IPS DF 19.7 (cell line): ENCODE measurements at places on chromosomes 2 and 18.

GRCh38 chr2:227500301-227500630 lies 28.3 kb downstream of the AGFG1 start:
- no peak for DNase-seq

GRCh38 chr2:173865971-173866873 lies 99.0 kb downstream of the SP3 start:
- no peak for DNase-seq

DNA sequence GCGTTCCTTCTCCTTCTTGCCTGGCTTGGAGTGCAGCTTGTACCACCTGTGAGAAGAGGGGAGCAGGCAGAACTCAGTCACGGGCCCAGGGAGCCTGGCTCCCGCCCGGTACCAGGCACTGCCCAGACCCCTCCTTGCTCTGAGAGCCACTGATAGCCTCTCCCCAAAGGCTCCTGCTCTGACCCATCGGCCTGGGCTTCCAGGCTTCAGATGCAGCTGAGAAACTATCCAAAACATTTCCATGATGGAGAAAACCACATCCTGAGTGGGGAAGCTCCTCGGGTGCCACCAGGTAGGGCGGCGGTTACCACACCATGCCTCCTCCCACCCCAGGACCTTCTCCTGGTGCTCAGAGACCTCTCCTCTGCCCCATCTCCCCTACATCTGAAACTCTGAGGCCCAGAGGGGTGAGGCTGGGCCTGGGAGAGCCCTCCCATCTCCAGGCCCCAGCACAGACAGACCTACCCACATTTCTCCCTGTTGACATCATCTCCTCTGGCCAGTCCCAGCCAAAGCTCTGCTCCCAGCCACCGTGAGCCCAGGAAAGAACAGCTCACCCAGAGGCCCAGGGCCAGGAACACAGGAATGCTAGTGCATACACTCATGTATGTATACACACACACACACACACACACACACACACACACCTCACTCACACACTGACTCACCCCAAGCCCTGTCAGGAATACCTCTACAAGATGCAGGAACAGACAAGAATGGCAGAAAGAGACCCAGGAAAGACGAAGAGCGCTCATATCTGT lies 17.9 kb upstream of the SFXN5 start:
- DNase-seq, result no peak

- peak; percentile 17 for DNase-seq
Observed at GRCh38 chr2:86368161-86368824, 30.9 kb upstream of the REEP1 start.
